Dermis lymphatic vessel endothelial cell (primary cell): ENCODE measurements at places on chromosomes 16 and 17. TPM values are rescaled to one million over a fixed set of nuclear protein-coding genes. Genes with fewer than 3 reads are reported as not detected.

Gene SLC7A5
- total RNA-seq = 2.0 and 4.2 TPM in 2 replicates

Gene GP1BA
- not detected in 2 replicates for total RNA-seq

Gene PDILT
- not detected in 2 replicates for total RNA-seq

Gene C16orf74
- 4.8 and 5.3 TPM in 2 replicates for total RNA-seq
